Stimulated activated CD4-positive, alpha-beta T cell treated with anti-CD3 and anti-CD28 coated beads, Interleukin-12 subunit alpha, Interleukin-12 subunit beta, amount 100 ng/mL, for 48 hours (primary cell): ENCODE measurements at places on chromosomes 4 and X.

DNA sequence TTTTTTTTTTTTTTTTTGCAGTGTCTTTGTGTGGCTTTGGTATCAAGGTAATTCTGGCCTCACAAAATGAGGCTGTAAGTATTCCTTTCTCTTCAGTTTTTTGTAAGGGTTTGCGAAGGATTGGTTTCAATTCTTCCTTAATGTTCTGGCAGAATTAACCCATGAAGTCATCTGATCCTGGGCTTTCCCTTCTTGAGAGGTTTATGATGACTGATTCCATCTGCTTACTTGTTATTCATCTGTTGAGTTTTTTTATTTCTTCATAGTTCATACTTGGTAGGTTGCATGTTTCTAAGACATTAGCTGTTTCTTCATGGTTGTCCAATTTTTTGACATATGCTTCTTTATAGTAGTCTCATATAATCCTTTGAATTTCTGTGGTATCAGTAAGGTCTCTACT is 181.4 kb upstream of the PDE5A start:
- DNase-seq = no peak

- DNase-seq = no peak
These were observed 63.3 kb upstream of the GAB1 start for GRCh38 chr4:143273160-143273917.

- DNase-seq = no peak
These were observed at the start of gene HHIP for GRCh38 chr4:144645631-144646522. Gene HHIP, plus strand, starts transcription at chr4:144646156. Its CDS starts 520 bp downstream, at chr4:144646676.

DNA sequence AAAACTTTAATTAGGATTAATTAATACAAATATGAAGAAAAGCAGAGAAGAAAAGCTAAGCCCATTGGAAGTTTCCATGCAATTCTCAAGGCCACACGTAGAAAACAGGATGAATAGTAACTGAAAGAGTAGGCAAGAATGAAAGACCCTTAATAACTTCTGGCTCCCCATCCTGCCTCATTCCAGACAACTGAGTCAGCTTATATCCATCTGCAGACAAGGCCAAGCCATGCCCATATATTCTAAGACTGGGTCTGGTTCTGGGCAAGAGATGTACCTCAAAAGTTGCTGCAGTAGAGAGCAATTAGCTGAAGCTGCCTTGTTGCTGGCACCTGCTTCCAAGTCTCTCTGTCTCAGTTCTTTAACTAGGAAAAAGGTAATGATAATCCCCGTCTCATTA is 244.1 kb downstream of the GPC3 start:
- DNase-seq = no peak

DNA sequence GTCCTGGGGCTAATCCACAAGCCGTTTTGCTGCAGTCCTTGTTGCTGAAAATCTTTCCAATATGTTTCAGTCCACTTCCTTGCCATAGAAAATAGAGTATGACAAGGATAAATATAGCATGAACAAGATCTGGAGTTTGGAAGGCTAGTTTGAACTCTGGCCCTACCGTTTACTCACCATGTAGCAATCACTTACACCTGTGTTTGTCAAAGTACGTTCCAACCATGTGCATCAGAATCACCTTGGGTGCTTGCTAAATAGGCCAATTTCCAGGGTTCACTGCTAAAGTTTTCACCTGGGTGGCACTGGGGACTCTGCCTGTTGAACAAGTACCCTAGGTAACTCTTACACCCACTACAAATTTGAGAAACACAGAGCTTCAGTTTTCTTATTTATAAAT is 188.9 kb downstream of the ENOX2 start:
- DNase-seq = no peak

DNA sequence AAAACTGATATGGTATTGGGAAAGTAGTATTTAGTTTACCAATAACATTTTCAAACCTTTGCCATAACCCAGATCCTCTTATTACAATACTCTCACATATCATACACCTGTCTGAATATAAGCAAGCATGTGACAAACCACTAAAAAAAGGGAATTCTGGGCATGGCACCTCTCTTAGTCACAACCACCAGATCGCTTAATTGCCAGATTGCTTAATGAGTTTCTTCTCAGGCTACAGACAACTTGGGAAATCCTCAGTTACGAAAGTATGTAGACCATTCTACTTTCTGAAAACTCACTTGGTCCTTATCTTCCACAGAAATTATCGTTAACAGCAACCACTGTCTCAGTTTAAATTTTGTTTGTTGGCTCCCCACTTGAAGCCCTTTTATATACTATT is 2.1 kb downstream of the NAF1 start:
- no peak for DNase-seq
